GM12878 (cell line): ENCODE measurements at places on chromosomes 7 and 10.
A peak's percentile ranks its signal among the peaks of the same experiment; 100 is the strongest.

DNA sequence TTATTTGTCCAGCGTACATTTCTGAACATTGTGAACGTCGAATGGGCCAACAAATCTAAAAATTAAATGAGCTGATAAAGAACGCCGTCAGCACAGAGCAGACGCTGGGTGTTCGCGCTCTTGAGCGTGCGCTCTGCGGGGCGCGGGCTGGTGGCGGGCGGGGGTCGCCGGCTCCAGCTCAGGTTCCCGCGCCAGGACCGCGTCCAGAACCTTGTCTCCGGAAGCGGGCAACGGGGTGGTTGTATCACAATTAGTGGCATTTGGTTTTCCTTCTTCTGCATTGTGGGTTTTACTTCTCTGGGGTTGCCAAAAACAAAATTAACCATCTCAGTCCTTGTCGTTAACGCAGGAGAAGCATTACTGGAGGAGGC lies 2.4 kb downstream of the CYP2E1 start:
- no peak for DNase-seq

DNA sequence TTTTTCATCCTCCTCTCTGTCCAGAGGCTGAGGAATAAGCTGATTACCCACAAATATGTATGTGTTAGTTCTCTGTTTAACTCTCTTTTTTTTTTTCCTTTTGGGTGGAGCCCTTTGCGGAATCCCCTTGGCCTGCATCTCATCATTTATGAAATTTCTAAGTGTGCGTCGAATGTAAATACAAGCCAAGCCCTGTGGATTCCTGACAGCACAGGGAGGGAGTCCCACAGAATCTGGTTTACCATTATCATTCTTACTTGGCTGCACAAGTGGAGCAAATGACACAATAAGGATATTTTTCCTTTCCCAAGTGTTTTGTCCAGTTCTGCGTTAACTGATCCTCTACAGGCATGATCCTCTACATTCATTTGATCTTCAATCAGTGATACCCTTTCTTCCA lies 11.4 kb downstream of the STK31 start:
- DNase-seq, result no peak

- no peak for DNase-seq
Measured at GRCh38 chr7:157464971-157465886, 128.4 kb downstream of the DNAJB6 start.

DNA sequence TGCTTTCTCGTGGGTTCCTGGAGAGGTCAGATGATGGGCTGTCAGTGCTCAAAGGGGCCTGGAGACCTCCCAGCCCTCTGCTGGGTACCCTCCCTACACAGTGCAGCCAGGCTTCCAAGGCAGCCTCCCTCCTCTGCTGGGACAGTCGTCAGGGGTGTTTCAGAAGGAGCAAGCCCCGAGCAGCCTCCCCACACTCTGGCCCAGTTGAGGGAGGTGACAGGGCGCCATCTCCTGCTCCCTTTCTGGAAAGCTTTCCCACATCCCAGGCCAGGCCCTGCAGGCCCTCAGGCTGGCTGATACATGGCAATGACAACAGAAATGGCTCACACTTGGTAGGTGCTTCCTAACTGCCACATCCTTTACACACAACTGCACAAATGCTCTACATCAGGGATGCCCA lies 32.1 kb downstream of the KCNMA1 start:
- no peak for DNase-seq

- no peak for DNase-seq
Measured at GRCh38 chr7:64874114-64874513, 29.0 kb upstream of the ZNF273 start.

DNA sequence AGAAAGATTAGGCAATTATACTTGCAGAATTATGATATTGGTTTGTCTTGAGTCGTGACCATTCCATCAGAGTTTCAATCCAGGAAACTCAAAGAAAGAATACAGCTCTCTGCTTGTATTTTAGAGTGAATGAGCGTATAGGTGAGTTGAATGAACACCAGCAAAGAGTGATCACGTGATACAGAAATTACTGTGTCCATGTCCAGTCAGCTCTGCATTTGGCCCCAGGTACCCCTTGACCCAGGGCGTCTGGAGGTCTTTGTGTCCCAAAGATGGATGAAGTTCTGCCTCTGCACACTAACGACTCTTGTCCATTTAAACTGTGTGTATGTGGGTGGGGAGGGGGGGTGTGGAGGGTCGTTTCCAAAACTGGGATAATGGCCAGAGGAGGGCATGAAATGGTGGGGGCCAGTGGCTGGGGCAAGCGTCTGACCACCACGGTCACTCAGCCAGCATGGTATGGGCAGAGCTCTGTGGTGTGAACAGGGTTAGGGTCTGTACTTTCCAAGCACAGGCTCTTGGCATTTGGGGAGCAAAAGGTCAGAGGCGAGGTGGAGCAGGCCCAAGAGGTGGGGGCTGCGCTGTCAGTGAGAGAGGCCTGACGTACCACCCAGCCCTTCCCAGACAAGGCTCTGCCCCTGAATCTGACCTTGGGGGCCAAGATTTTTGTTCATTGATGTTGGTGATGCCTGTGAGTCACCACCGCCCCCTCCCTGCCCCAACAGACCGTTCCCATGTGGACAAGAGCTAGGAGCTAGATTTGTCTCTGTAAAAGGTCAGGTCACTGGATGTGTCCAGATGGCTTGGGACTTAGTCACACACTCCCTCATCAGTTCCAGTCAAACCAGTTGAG lies 1.4 kb downstream of the PTPRE start:
- DNase-seq, result no peak

GRCh38 chr10:55098452-55098851 lies 297.4 kb upstream of the PCDH15 start:
- no peak for DNase-seq

GRCh38 chr7:3193379-3194120 lies 107.5 kb upstream of the SDK1 start:
- no peak for DNase-seq

DNA sequence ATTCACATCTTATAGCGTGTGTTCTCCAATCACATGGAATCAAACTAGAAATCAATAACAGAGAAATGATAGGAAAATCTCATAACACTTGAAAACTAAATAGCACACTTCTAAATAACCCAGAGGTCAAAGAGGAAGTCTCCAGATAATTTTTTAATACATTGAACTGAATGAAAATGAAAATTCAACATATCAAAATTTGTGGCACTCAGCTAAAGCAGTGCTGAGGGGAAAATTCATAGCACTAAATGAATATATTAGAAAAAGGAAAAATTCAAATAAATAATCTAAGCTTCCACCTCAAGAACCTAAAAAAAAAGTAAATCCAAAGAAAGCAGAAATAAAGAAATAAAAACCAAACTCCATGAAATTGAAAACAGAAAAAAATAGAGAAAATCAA lies 17.3 kb downstream of the CALML3 start:
- DNase-seq, result no peak

DNA sequence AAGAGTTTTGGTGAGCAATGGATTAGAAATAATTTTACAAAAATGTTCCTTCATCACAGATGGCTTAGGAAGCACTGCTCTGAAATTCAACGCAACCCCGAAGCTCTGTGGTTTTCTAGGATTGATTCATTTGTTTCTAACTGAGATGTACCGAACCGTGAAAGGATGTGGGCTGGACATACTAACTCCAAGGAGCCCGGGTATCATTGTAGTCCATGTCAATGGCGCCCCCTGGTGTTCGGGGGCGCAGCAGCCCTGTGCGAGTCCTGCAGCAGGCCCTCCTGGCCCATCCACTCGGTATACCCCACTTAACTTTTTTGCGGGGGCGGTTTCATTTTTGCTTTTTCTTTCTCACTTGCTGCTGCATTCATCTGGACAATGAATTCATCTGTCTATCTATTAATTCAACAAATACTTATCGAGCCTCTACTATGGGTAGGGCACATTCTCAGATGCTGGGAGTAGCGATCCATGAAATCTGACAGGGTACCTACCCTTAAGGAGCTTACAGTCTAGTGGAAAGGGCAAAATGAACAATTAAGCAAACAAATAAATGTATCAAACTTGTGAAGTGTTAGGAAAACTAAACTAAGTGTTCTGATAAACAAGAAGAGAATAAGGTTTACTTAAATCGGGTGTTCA lies 25.2 kb upstream of the ITPRID1 start:
- DNase-seq, result peak; percentile 34

- DNase-seq, result no peak
Measured at GRCh38 chr7:20456701-20457100, 126.0 kb downstream of the ITGB8 start.

- DNase-seq, result peak; percentile 19
Measured at GRCh38 chr7:8418629-8419245, 14.7 kb upstream of the NXPH1 start.

- DNase-seq, result no peak
Measured at GRCh38 chr10:24720096-24720495, 3.6 kb downstream of the ARHGAP21 start.

DNA sequence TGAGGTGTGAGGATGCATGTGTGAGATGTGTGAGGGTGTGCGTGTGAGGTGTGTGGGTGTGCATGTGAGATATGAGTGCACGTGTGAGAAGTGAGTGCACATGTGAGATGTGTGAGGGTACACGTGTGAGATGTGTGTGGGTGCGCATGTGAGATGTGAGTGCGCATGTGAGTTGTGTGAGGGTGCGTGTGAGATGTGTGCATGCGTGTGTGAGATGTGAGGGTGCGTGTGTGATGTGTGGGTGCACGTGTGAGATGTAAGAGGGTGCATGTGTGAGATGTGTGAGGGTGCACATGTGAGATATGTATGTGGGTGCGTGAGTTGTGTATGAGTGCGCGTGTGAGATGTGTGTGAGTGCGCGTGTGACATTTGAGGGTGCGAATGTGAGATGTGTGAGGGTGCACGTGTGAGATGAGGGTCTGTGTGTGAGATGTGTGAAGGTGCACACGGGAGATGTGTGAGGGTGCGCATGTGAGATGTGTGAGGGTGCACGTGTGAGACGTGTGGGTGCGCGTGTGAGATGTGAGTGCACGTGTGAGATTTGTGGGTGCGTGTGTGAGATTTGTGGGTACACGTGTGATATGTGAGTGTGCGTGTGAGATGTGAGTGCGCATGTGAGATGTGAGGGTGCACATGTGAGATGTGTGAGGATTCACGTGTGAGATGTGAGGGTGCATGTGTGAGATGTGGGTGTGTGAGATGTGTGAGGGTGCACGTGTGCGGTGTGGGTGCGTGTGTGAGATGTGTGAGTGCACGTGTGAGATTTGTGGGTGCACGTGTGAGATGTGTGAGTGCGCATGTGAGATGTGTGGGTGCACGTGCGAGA lies 30.5 kb downstream of the PPIF start:
- DNase-seq, result no peak

GRCh38 chr7:66308411-66308810 lies 103.3 kb downstream of the TPST1 start:
- no peak for DNase-seq

- DNase-seq, result no peak
Measured at GRCh38 chr10:112526139-112526538, 79.1 kb downstream of the VTI1A start.

- DNase-seq, result no peak
Measured at GRCh38 chr10:124145109-124145870, 51.9 kb upstream of the CHST15 start.

- no peak for DNase-seq
Measured at GRCh38 chr7:121624958-121625357, 228.8 kb upstream of the FAM3C start.

- DNase-seq, result no peak
Measured at GRCh38 chr7:11394438-11394837, 420.8 kb downstream of the PHF14 start.

DNA sequence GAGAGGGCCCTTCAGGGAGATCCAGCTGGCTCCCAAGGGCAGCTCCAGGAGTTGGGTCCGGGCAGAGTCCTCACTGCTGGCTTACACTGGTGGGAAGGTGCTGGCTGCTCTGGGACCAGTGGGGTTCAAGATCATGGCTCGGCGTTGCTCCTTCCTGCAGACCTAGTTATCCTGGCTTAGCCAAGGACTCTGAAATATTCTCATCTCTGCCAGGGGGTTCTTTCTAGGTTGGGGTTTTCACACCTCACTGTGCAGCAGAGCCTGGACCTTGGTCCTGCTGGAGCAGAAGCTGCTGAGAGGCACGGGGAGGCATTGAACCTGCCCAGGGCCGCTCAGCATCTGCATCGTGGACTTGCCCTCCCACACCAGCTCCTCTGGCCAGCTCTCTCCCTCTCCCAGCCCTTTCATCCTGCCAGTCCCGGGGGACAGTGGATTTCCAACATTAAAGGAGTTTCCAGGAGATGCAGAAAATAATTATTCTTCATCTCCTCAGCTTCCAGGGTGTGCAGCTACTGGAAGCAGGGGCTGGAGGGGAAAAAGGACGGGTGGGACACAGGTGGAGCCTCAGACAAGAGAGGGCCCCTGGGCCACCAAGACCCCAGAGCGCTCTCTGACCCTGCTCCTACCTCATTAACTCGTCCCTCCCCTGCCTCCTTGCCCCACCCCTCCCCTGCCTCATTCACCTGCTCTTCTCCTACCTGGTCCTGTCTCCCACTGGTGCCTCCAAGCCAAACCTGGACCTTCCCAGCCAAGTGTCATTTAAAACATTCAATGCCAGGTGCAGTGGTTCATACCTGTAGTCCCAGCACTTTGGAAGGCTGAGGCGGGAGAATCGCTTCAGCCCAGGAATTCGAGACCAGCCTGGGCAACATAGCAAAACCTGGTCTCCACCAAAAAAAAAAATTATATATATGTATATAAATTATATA lies 42.5 kb downstream of the JAKMIP3 start:
- no peak for DNase-seq

GRCh38 chr10:50511492-50512213 lies 112.1 kb downstream of the SGMS1 start:
- peak; percentile 93 for DNase-seq
